Renal cortical epithelial cell (primary cell): ENCODE measurements at places on chromosomes 7 and 10. TPM values are rescaled to one million over a fixed set of nuclear protein-coding genes. Genes with fewer than 3 reads are reported as not detected.

Gene TLL2
- total RNA-seq: 14.1 and 21.4 TPM in 2 replicates

Gene SEMA3D
- 0.20 and 0.69 TPM in 2 replicates for total RNA-seq

Gene ADAM22
- total RNA-seq: 1.2 and 1.6 TPM in 2 replicates

Gene STOX1
- 0.35 and 2.9 TPM in 2 replicates for total RNA-seq

Gene ANXA11
- total RNA-seq: 70.8 and 102 TPM in 2 replicates

Gene SYCE1
- 0.25 TPM in 1 of 2 replicates, not detected in the other for total RNA-seq

Gene DYDC2
- total RNA-seq: 0.15 and 0.87 TPM in 2 replicates

Gene POLR2J
- total RNA-seq: 12.0 and 17.4 TPM in 2 replicates

Gene STAG3
- total RNA-seq: not detected in 2 replicates

Gene FAM24B
- total RNA-seq: 5.3 and 6.3 TPM in 2 replicates

Gene GPR15LG
- total RNA-seq: 6.8 and 46.5 TPM in 2 replicates

Gene RGR
- not detected in 2 replicates for total RNA-seq

Gene PLXDC2
- 4.3 and 7.8 TPM in 2 replicates for total RNA-seq
